Osteoblast (primary cell): ENCODE measurements at places on chromosomes 16 and 17. TPM values are rescaled to one million over a fixed set of nuclear protein-coding genes. Genes with fewer than 3 reads are reported as not detected.

GRCh38 chr17:66949501-66949900 is 15.0 kb upstream of the CACNG4 start:
- H3K36me3 ChIP-seq = no peaks in the 10 kb centered on the region
- H3K4me1 ChIP-seq = peaks cover 10% of the 10 kb centered on the region
- H3K27me3 ChIP-seq = peaks cover 66% of the 10 kb centered on the region
- no peak overlapping the region for H3K27ac ChIP-seq
- peak; percentile 47 for DNase-seq
- no peak overlapping the region for H3K4me3 ChIP-seq

DNA sequence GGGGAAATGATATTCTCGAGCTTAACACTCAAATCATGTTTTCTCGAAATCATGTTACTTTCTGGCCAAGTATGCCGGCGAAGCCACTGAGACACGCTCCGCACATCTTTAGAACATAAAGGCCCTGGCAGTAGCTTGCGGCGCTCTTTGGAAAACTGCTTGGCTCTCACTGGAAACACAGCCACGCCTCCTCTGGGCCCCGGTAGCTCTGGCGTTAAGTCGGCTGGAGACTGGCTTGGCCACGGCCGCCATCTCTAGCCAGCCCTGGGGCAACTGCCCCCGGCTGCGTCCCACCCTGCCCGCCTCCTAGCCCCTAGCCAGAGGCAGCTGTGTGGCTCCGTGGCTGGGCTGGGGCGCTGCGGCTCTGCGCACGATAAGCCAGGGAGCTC is 9.2 kb upstream of the BAIAP2 start:
- H3K36me3 ChIP-seq = no peaks in the 10 kb centered on the region
- no peak overlapping the region for H3K27ac ChIP-seq
- peak; percentile 77 for DNase-seq
- peaks cover 40% of the 10 kb centered on the region for H3K27me3 ChIP-seq

Gene FBXO39
- 0.36 and 0.59 TPM in 2 replicates for total RNA-seq

Gene SNTB2
- total RNA-seq = 35.5 and 38.6 TPM in 2 replicates

DNA sequence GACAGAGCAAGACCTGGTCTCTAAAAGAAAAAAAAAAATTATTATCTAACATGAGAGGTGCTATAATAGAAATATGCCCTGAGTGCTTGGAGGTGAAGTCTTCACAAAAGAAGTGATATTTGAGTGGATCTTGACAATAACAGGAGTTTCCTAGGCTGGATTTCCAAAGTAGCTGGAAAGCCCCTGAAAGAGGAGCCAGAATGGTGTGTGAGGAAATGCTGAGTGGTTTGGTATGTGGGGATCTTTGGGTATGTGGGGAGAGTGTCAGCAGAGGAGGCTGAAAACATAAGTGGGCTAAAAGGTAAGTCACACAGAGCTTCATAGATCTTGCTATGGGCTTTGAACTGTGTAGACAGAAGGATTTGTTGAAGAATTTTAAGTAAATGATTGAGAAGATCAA is 100.1 kb downstream of the YPEL2 start:
- no peak for DNase-seq
- no peak overlapping the region for H3K4me3 ChIP-seq
- H3K27ac ChIP-seq = no peak overlapping the region
- no peaks in the 10 kb centered on the region for H3K27me3 ChIP-seq

DNA sequence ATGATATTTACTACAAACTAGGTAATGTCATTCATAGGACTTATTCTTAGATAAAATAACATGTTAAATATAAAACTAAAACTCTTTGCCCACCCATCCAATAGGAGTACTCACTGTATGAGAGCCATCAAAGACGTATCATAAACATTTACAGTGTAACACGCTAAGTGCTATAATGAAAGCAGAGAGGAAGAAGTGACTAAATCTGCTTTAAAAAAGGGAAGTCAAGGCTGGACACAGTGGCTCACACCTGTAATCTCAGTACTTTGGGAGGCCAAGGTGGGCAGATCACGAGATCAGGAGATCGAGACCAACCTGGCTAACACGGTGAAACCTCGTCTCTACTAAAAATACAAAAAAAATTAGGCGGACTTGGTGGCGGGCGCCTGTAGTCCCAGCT is 32.4 kb downstream of the SPAG9 start:
- no peaks in the 10 kb centered on the region for H3K27me3 ChIP-seq
- no peaks in the 10 kb centered on the region for H3K36me3 ChIP-seq
- no peak for DNase-seq
- H3K4me1 ChIP-seq = peaks cover 38% of the 10 kb centered on the region
- no peak overlapping the region for H3K4me3 ChIP-seq
